NCI-H446 treated with DMSO at 0.1 percent for 48 hours (cell line): ENCODE measurements at places on chromosomes 3 and 15.

GRCh38 chr3:29899021-29899420 is 618.1 kb downstream of the RBMS3 start:
- DNase-seq = no peak

DNA sequence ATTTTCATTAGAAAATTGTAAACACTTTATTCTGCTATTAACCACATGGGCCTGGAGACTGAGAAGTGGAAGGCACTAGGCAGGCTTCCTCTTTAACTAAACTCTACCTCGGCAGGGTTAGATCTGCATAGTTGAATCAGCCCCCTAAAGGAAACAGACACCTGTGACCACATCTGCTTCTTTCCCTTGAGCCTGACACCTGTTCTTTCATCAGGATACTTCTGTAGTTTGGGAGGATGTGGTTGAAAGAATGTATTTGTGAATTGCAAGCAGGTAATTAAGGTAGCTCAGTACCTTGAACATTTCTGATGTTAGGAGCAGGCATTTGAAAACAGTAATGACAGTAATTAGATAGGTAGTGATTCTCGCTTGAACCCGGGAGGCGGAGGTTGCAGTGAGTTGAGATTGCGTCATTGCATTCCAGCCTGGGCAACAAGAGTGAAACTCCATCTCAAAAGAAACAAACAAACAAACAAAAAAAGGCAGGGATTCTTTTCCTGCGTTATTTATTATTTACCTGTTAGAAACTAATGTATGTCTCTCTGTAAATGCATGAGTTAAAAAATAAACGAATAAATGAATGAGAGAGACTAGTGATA is 468.5 kb downstream of the NLGN1 start:
- DNase-seq = no peak

DNA sequence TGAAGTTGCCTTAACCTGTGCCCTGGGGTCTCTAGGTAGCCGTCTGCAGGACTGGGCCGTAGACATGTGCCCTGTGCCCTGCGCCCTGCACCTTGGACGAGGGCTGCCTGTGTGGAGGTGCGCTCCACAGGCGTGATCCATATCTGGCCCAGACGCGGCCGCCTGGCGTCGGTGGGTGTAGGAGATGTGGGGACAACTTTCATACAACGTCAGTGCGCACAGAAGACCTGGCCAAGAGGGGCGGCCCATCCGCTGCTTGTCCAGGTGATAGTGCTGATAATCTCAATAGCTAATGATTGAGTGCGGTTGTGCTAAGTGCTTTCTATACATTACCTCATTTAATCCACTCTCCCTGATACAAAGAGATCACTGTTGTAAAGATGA is 665 bp upstream of the RASGRP1 start:
- DNase-seq = no peak

DNA sequence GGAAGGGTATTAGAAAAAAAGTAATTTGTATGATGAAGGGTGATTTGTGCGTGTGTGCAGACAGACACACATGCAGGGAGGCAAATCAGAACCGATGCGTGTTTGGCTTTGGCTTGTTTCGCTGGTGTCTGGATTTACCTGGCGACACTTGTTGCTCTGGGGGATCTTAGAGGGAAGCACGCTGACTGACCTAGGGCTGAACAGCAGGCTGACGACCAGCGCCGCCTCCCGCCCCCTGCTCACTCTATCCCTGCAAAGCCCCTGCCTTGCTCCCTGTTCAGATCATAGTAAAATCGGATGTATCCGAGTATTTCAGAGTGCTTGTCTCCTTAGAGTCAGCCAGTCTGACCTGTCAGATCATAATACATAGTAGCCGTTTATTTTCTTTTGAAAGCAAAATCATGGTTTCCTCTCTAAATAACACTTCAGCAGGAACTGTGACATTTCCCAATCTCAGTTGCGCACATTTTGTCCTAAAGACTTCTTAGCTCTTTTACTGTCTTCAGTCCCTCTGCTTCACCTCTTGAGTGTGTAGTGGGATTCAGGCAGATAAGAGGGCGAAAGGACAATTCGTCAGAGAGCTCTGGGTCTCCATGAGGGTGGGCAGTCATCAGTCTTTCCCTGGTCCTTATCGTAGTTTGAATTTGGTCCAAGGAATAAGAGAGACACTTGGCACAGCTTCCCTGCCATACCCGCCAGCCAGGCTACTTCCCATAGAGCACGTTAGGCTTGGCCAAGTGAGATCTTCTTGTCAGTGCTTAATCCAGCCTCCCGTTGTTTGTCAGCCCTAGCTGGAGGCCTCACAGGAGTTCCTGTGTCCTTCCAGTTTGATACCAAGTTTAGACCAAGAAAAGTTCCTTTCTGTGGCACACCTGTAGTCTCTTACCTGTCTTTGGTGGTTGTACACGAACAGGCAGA is 97.4 kb downstream of the PGPEP1L start:
- no peak for DNase-seq

- no peak for DNase-seq
Measured at GRCh38 chr3:42546691-42547213, 35.0 kb downstream of the SEC22C start.

DNA sequence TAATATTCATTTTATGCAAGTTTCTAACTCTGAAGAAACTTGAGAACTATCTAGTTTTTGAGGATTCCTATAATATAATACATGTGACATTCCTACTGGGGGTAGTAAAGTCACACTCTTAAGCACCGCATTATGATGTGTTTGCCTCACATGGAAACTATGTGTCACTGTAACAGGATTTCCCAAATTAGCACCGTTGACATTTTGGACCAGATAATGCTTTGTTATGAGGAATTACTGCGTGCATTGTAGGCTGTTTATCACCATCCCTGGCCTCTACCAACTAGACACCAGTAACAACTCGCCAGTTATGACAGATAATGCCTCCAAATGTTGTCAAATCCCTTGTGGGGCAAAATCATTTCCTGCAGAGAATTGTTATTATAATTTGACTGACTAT is 267.8 kb downstream of the RAP2B start:
- no peak for DNase-seq

DNA sequence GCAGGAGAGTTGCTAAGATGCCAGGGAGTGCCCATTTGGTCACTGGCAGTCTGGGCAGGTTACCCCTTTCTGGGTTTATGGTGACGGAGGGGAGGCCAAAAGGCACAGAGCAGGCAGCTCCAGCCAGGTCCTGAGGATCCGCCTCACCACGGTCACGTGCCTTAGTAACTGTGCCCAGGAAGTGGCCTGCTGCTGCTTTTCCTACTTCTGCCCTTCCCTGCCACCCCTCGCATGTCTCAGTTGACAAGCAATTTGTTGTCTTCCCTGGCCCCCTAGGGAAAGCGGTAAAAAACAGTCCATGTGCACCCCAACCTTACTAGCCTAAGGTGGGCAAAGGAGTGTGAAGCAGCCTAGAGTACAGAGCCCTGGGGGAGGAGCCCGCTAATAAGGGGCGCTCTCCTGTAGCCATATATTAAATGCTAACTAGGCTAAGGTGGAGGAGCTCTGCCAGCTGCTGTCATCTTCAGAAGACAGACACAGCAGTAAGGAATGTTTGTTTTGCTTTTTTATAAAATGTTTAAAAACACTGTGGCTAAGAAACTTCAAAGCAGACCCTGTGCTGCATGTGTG is 9.1 kb upstream of the LIPH start:
- DNase-seq = no peak

GRCh38 chr3:82410366-82410765 is 648.9 kb upstream of the GBE1 start:
- DNase-seq = no peak

GRCh38 chr15:20642054-20642767 is 100.6 kb upstream of the GOLGA6L6 start:
- DNase-seq = no peak

GRCh38 chr3:11434017-11434526 is 161.9 kb downstream of the ATG7 start:
- DNase-seq = no peak

DNA sequence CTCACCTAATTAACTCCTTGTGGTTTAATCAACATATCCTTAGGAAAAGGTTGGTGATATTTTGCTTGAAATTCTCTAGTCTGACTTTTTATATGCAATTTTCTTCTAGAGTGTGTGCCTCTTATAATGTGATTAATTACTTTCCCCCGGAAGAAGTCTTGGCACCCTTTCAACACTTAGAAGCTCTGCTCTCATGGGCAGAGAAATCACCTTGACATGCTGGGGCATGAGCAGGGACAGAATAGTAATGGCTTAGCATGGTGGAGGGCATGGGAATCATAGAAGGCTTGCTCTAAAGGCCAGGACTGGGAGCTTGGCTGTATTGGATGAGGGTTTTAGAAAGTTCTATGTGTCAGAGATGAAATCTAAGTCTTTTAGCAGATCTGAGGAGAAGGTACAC is 293.5 kb downstream of the AGBL1 start:
- DNase-seq = no peak

- no peak for DNase-seq
Measured at GRCh38 chr15:101407439-101407838, 82.1 kb downstream of the PCSK6 start.

DNA sequence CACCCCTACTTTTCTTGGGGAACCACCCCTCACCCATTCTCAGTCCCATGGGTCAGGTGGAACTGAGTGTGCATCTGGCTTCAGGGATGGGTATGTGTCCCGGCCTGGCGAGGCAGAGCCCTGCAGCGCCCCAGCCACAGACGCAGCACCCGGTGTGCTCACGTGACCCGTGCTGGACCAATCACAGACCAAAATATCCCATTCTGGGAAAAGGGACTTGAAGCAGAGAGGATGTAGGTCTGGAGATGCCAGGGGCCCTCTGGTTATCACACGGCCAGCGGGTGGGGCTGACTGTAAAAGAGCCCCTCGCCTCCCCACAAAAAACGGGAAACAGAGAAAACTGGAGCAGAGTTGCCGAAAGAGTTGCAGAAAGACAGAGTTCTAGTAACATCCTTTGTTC is 138.0 kb upstream of the RAD18 start:
- DNase-seq = no peak

DNA sequence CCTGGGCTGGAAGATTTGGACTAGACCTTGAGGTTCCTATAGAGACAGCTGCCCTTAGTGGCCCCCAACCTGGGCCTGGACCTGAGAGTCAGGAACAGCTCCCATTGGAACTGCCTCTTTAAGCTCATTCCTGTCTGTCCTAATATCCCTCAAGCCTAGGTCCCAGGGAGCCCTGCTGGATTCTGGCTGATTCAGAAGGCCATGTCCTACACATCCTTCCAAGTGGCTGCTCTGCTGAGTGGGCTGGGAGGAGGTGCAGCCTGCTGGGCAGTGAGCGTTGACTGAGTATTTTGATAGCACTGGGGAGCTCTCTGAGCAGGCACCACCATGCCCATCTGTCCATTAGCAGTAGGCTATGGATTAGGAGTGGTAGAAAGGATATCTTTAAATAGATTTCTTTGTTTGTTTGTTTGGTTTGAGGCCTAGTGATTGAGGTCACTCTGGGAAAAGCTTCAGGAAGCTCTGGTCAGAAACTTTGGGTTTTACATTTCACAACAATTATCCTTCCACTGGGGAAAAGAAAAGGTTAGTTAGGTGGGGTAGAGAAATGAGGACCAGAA is 54.6 kb upstream of the ATOSA start:
- no peak for DNase-seq

- no peak for DNase-seq
Measured at GRCh38 chr15:71458089-71458660, 342.9 kb downstream of the THSD4 start.

- peak; percentile 80 for DNase-seq
Measured at GRCh38 chr3:50611464-50612233, at the start of gene CISH. Gene CISH, minus strand, starts transcription at chr3:50611774. Its CDS starts 124 bp downstream, at chr3:50611650.

- no peak for DNase-seq
Measured at GRCh38 chr3:165439765-165440164, 243.6 kb upstream of the SLITRK3 start.

DNA sequence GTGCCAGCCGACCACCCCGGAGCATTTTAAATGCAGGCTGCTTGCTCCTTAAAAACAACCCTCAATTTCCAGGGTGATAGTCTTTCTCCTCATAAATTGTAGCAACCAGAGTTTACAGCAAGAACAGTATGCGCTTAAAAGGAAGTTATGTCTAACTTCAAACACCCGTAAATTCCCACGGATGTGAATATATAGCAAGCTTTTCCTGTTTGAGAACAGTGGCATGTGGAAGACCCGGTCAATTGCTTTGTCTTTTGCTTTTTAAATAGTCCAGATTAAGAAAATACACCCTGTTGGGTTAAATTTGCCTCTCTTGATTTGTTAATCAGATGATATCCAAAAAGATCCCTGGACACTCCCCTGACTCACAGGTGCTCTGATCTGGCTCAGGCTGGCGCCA is 20.8 kb downstream of the MRPS25 start:
- DNase-seq = no peak

- no peak for DNase-seq
Measured at GRCh38 chr3:38154033-38154494, 11.3 kb upstream of the OXSR1 start.

DNA sequence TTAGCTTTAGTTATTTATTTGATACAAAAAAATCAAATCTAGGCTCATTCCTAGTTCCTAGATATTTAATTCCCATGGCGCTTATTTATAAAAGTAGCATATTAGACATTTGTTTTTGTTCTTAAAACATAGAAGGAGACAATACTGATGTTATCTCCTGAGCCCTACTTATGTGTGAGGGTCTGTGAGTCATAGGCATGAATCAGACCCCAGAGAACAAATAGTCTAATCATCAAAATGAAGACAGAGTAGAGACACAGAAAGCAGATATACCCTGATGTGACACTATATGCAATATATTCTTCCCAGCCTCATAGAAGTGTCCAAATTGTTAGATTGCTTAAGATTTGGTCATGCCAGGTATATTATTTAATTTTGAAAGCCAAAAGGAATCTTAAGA is 44.9 kb downstream of the PEX5L start:
- DNase-seq = no peak

DNA sequence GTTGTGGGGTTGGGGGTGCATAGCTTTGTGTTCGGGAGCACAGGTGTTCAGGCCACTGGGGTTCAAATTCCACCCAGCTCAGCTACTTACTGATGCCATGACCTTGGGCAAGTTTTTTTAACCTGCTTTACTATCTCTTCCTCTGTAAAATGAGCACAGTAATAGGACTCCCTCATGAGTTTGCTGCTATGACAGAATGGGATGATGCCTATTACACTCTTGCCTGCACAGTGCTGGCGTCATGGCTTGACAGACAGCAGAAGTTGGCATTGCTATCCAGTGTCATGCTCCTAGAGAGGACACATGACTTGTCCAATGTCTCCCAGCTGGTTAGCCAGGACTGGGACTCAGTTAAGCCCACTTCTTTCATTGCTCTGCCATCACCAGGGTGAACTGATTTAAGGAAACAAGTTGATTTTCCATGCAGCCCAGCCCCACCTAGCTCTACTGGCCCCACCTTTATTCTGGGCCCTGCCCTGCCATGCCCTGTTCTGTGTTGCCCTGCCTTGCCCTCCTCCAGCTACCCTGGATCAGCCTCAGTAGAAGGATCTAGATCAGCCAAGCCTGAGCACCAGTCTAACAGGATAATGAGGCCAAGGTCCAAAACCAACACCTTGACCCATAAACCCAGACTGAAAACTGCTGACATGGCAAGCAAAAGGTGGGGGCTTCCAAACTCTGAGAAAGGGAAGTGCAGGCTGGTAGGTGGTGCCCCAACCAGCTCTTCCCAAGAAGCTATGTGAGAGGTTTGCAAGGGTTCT is 155.8 kb upstream of the ATP11B start:
- DNase-seq = no peak

- no peak for DNase-seq
Measured at GRCh38 chr3:106197532-106198194, 328.9 kb upstream of the CBLB start.

GRCh38 chr3:145648396-145648795 is 512.6 kb downstream of the PLOD2 start:
- DNase-seq = no peak

GRCh38 chr3:146227486-146227885 is 23.4 kb downstream of the PLSCR4 start:
- no peak for DNase-seq

GRCh38 chr3:146577662-146578061 is 27.5 kb downstream of the PLSCR5 start:
- no peak for DNase-seq

- DNase-seq = peak; percentile 13
Measured at GRCh38 chr3:129052675-129053074, 7.9 kb upstream of the GP9 start.
